ENCODE measurements at places on chromosomes 11 and 22. TPM values are rescaled to one million over a fixed set of nuclear protein-coding genes. Genes with fewer than 3 reads are reported as not detected.

DNA sequence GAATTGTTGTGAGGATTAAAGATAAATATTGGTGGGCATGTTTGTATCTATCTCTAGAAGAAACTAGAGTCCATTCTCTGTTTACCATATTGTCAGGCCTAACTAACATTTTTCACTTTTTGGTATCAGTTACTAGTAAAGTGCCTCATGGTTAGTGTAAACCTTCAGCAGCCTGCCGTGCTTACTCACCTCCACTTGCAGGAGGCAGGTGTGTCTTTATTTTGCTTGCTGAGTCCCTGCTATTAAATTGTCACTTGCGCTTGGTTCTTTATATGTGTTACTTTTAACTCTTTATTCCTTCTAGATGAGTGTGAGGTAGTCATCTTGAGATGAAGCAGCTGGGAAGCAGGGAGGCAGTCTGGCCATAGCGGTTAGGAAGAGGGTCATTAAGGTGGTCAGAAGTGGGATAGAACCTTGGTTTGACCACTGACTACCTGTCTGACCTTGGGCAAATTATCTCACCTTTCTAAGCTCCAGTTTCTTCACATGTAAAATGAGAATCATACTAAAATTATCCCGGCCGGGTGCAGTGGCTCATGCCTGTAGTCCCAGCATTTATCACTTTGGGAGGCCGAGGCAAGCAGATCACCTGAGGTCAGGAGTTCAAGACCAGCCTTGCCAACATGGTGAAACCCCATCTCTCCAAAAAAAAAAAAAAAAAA is 21.2 kb downstream of the PPP6R3 start:
- DNase-seq, result no peak
- no peaks in the 10 kb centered on the region for H3K36me3 ChIP-seq
- H3K27me3 ChIP-seq, result no peaks in the 10 kb centered on the region
- no peak overlapping the region for H3K4me3 ChIP-seq
- peak overlapping the region; percentile 13 for H3K27ac ChIP-seq

- H3K4me3 ChIP-seq, result no peak overlapping the region
- no peaks in the 10 kb centered on the region for H3K4me1 ChIP-seq
- no peaks in the 10 kb centered on the region for H3K27me3 ChIP-seq
- H3K36me3 ChIP-seq, result no peaks in the 10 kb centered on the region
- DNase-seq, result no peak
Measured at GRCh38 chr11:106551744-106552673, 466.3 kb downstream of the GUCY1A2 start.

Gene PPME1
- total RNA-seq, result 29.2 TPM

DNA sequence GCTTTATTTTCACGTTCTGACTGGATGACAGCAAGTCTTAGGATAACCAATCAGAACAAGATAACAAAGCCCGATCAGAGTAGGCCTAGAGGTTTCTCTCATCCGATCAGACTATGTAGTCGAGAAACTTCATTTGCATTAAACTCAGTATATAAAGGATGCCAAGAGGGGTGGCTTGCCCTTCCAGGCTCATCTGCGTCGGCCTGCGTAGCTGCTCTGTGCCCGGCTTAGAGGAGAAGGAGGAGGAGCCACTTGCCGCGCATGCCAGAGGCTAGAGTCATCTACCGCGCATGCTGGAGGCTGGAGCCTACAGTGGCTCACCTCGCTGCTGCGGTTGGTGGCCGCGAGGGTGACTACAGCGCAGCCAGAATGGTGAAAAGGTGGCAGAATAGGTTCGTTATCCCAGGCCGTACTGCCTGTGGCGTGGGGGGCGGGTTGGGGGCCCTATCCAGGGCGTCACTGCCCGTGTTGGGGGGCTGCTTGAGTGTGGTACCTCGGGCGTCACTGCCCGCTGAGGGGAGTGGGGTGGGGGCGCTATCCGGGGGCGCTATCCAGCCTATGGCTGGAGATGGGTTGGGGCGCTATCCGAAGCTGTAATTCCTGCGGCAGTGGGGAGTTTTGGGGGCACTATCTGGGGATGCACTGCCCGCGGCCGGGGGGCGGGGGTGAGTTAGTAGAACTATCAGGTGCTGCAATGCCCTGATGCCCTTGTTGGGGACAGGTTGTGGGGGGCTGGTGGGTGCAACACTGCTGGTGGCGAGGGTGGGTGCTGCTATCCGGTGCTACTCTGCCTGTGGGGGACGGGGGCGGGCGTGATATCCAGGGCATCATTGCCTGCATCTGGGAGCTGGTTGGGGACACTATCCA is at the start of gene RFPL2:
Gene RFPL2 (minus strand): TSS at position 218 of the 867 bp plus-strand sequence. CDS start 2,622 bp downstream, outside the sequence.
- no peak within 1 kb of the TSS for H3K4me3 ChIP-seq
- no peak for DNase-seq
- peaks cover 11% of the 10 kb centered on the region for H3K4me1 ChIP-seq
- no peak within 1 kb of the TSS for H3K27ac ChIP-seq

DNA sequence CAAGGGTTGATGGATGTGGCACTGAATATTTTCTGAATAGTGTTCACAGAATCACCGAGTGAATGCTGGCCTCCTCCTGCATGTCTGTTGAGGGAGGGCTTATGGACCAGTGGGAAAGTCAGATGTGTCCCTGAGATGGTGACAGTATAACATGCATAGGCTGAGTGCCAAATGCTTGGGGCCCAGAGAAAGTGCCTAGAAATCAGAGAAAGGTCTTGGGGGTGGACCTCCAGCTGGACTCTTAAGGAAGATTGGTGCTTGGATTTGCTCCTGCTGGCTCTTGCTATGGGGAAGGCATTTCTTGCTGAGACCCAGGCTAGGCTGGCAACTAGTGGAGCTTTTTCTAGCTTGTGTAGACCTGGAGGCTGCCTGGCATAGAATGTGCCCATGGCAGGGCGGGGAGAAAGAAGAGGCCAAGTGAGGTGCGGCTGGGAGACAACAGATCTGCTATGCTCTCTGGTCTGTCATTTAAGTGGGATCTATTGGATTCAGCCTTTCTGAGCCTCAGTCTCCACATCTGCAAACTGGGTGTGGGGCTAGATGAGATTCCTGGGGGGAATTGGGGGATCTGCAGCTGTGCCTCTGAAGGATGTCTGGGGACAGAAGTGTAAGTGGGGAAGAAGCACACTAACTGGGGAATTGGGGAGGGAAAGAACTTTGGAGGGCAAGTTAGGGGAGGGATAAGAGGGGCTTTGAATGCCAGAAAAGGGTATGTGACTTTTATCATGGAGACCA is 27.4 kb downstream of the ZNRF3 start:
- peak overlapping the region; percentile 64 for H3K27ac ChIP-seq
- DNase-seq, result no peak
- no peaks in the 10 kb centered on the region for H3K27me3 ChIP-seq
- no peaks in the 10 kb centered on the region for H3K36me3 ChIP-seq
- no peak overlapping the region for H3K4me3 ChIP-seq
- H3K4me1 ChIP-seq, result peaks cover 57% of the 10 kb centered on the region

Gene FGF19
- total RNA-seq, result not detected
